ENCODE measurements at places on chromosomes 4 and X. TPM values are rescaled to one million over a fixed set of nuclear protein-coding genes. Genes with fewer than 3 reads are reported as not detected.

GRCh38 chr4:122732329-122733026, at the start of gene BBS12:
Gene BBS12, plus strand, starts transcription at chr4:122732704. Its CDS starts 9,189 bp downstream, at chr4:122741893.
- DNase-seq: peak; percentile 100

DNA sequence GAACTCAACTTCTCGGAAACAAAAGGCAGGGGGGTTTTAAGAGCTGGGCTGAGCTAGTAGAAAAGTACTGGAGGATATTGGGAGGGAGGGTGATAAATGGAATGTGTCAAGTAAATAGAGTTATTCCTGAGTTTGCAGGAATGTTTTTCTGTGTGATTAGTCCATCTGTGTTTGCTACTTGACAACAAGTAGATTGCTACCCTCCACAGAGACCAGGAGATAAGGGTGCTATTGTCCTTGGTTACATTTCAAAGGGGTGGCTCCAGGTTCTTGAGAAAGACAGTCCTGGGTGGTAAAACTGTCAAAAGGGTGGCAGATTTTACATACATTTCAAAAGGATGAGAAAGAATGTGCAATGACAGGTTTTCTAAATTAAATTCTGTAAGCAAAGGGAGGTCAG, 181.2 kb upstream of the PPP3CA start:
- DNase-seq: no peak

DNA sequence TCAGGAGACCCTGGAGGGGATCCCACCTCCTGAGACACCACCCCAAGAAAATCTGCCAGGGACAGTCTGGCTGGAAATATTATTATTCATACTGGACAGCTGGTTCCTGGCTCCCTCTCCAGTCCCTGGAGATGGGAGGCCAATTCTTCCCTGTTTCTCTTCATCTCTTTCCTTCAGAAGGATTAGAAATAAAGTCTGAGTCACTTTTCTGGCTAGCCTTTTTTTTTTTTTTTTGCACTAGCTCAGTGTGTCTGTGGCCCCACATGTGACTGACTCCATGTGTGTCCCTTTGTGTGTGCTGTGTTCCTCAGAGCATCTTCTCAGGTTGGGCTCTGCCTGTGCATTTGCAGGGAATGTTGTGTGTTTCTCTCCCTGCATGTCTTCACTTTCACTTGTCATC, 1.8 kb upstream of the FRMPD3 start:
- no peak for DNase-seq

DNA sequence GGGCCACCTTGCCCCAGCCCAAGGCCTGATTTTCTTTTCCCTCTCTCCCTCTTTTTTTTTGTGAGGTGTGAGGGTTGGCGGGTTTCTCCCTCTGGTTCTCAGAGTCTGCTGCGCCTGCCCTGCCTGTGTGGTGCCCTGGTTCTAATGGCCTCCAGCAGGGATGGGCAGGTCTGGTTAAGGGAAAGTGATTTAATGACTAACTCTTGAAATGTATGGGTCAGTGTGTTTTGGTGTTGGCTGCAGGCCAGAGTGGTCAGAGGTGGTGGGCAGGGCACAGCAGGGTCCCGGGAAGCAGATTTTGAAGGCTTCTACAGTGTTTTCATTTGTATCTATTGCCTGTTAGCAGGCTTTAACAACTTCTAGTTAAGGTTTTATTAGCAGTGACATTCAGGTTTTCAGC, 39.0 kb downstream of the JADE1 start:
- no peak for DNase-seq

DNA sequence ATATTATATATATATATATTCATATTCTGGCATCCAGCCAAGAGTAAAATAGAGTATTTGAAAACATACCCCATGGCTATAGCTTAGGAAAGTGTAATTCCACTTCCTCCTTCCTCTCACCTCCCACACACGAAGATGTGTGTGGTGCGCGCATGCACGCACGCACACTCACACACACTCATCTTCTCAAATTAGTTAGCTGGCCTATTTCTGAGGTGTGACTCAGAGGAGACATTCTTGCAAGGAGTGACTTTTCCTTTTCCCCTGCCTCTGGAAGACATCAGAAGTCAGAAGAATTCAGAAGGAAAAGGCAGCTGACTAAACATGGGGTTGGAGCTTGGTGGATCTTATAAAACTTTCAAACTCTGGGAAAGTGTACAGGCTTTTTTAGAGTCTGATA, 8.8 kb downstream of the ENPEP start:
- DNase-seq: no peak

DNA sequence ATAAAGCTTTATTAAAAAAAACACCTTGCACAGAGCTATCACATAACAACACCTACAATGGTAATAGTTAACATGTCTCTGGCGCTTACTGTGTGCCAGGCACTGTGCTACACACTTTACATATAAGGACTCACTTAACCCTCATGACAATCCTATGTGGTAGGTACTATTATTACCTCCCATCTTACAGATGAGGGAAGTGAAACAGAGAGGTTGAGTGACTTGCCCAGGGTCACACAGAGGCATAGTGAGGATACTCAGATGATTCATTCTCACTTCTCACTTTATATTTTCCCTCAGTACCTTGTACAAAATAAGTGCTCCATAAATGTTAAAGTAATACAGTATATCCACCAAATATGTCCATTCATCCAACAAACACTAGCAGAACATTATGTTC, 43.4 kb upstream of the IQSEC2 start:
- no peak for DNase-seq

F8A2 gene
- total RNA-seq: not detected

DNA sequence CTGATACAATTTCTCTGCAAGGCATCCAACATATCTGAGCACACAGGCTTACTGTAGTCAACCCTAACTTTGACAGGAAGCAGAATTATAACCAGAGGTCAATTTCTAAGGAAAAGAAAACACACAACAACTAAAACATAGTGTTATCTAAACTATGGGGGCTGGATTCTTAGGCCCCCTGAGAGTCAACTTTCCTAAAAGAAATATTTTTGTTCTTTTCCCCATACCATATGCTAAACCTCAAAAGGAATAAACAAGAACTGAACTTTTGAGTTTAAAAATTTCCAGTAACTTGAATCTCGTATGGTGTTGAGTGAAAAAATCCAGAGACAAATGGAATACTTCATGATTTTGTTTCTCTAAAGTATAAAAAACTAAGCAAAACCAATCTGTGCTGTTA, 42.9 kb downstream of the ATXN3L start:
- no peak for DNase-seq

GRCh38 chrX:110114260-110114776, 111.4 kb downstream of the TMEM164 start:
- DNase-seq: no peak

DKK2 gene
- total RNA-seq: not detected

DNA sequence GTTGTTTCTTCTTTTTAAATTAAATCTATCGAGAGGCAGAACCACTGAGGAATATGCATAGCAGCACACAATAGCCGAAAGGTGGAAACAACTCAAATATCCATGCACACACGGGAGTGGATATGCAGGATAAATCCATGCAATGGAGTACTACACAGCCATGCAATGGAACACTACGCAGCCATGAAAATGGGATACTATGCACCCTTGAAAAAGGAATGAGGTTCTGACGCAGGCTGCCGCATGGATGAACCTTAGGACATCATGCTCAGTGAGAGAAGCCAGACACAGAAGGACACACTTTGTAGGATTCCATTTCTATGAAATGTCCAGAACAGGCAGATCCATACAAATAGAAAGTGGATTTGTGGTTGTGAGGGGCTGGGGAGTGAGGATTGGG, 18.4 kb upstream of the P2RY8 start:
- DNase-seq: no peak

ASB12 gene
- not detected for total RNA-seq

GRCh38 chr4:73315091-73315490, 56.5 kb upstream of the ANKRD17 start:
- no peak for DNase-seq

- no peak for DNase-seq
Observed at GRCh38 chr4:40227284-40227683, 30.5 kb downstream of the RHOH start.

GRCh38 chrX:42567268-42567667, 210.7 kb downstream of the PPP1R2C start:
- DNase-seq: no peak

Data from dermis microvascular lymphatic vessel endothelial cell (primary cell).